ENCODE measurements at places on chromosomes 12 and 14.
A peak's percentile ranks its signal among the peaks of the same experiment; 100 is the strongest.

DNA sequence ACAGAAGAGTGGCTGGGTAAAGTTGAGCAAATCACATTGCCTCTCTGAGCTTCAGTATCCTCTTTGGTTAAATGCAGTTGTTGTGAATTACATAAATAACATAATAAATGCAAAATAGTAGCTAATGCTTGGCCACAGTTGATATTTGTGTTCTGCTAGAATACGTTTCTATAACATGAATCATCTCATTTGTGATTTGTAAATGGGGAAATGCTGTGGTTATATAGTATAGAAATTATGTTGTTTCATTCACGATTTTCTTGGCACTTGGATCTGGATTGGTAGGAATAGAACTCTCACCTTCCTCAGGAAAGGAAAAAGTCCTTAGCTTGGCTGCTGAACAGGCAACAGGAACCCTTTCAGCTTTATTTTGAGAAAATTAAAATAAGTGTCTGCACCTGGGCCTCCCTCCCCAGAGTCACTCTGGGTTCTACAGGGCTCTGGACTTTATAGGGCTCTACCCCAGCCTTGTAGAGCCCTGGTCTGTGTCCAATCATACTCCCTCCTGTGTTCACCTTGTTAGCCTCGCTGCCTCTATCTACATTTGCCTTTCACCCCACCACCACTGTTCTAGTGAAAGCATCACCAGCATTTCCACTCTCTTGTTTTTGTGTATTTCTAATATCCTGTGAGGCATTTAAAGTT is 107.7 kb upstream of the BCAT1 start:
- DNase-seq: no peak

- no peak for DNase-seq
Observed at GRCh38 chr14:57837267-57837666, 28.6 kb downstream of the SLC35F4 start.

- DNase-seq: peak; percentile 44
Observed at GRCh38 chr12:100199347-100200149, 1.1 kb upstream of the ACTR6 start.

- peak; percentile 14 for DNase-seq
Observed at GRCh38 chr12:3670083-3670620, 82.8 kb downstream of the CRACR2A start.
